CMK (cell line): ENCODE measurements at places on chromosomes 2 and 18.

- no peak for DNase-seq
Observed at GRCh38 chr2:31823558-31823957, 187.2 kb downstream of the MEMO1 start.

DNA sequence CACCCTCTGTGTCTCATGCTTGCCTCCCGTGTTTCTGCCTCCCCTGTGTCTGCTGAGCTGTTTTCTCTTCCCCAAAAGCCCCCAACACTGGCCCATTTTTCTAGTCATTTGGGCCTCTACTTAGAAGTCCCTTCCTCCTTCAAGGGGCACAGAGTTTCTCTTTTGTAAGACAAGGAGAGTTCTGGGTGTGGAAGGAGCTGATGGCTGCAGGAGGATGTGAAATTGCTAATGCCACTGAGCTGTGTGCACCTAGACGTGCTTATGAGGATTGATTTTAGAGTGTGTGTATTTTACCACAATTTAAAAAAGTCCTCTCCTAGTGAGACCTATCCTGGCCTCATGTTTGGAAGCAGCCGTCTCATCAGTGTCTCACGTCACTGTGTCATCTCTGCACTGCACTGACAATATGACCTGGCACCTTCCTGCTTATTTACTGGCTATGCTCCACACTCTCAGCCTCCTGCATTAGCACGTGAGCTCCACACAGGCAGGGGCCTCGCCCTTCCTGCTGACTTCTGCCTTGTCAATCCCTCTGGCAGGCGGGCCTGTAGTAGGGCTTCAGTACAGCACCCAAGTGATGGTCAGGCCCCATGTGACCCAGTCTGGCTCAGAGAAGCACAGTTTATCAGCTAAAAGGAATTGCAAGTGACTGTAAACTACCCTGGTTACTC lies 8.0 kb upstream of the MBP start:
- DNase-seq = no peak

- no peak for DNase-seq
Observed at GRCh38 chr2:60759654-60760053, 3.6 kb downstream of the PAPOLG start.

- DNase-seq = no peak
Observed at GRCh38 chr2:46521215-46521683, 41.9 kb downstream of the TMEM247 start.

DNA sequence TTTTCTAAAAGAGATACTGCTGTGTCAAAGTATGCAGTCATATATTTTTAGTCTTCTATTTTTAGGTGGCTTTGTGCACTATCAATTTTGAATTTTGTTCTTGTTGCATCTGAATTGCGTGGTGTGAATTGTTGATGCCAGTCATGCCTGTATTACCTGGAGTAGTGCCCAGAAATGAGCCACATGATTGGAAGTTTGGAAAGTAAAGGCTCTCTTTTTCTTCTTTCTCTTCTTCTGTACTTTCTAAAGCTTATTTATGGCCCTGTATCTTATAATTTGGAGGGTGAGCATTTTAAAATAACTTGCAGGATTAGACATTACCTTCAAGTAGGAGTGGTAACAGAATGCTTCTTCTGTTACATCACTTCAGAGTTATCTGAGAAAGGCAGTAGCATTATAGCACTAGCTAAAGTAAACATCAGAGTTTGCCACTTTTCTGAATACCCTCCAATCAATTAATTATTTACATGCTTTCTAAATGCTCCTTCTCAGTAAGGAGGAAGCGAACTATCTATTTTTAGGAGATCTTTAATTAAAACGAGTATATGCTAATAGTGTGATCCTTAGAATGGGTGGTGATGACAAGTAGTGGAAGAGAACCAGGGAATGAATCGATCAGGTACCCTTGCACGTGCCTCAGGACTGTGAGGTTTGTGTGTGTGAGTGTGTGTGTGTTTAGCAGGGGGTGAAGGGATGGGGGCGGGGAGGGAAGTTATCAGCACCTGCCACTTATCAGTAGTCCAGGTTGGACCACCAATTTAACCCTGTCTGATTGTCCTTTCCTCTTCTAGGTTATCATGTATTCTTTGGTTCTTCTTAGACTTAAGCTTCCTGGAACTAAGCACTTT lies 112.5 kb downstream of the MAP3K20 start:
- peak; percentile 7 for DNase-seq

- no peak for DNase-seq
Observed at GRCh38 chr2:133794114-133794513, 225.9 kb upstream of the NCKAP5 start.

- no peak for DNase-seq
Observed at GRCh38 chr18:5969355-5969988, 74.2 kb upstream of the TMEM200C start.

GRCh38 chr18:70181015-70181414 lies 24.5 kb downstream of the RTTN start:
- no peak for DNase-seq

- DNase-seq = no peak
Observed at GRCh38 chr2:25270061-25270460, 71.7 kb downstream of the DNMT3A start.

DNA sequence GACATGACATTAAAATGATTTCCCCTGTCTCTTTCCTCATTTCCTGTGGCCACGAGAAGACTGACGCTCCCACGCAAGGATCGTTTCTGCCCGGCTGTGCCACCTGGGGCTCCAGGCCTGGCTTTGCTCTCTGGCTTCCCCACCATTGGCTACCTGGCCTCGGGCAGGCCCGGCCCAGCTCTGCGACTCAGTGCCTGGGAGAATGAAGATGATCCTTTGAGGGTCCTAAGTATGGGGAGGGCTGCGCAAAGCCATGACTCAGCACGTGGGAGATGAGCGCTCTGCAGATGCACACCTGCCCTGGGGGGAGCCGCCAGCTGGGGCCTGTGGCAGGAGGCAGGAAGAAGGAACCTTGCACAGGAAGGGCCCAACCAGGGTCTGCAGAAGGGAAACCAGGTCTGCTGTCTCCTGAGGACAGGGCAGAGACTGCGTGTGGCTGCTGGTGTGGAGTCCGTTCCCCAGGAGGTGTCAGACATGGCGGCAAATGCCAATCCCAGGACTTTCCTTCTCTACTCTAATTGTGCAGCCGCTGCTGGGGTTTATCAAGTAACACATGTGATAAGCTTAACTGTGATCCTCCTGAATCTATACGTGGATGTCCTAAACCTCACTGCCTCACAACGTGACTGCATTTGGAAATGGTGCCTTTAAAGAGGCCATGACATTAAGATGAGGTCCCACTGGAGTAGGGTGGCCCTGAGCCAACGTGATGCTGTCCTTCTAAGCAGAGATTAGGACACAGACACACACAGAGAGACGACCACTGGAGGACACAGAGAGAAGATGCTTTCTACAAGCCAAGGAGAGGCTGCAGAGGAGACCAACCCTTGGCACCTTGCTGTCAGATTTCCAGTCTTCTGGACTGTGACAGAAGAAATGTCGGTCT lies 32.9 kb downstream of the MBP start:
- DNase-seq = no peak

GRCh38 chr18:55651236-55651635 lies 63.2 kb upstream of the TCF4 start:
- DNase-seq = no peak
